ENCODE measurements at places on chromosomes 1 and 21.
A peak's percentile ranks its signal among the peaks of the same experiment; 100 is the strongest.

- DNase-seq: no peak
These were observed 335.2 kb upstream of the BEND5 start for GRCh38 chr1:49111931-49112330.

GRCh38 chr1:67294836-67295617, 12.6 kb upstream of the IL12RB2 start:
- DNase-seq: no peak

GRCh38 chr1:168468822-168469221, 75.0 kb downstream of the XCL2 start:
- no peak for DNase-seq

GRCh38 chr1:39450956-39451606, 40.4 kb upstream of the BMP8A start:
- no peak for DNase-seq

- no peak for DNase-seq
These were observed 223.3 kb downstream of the GPATCH2 start for GRCh38 chr1:217407534-217408001.

DNA sequence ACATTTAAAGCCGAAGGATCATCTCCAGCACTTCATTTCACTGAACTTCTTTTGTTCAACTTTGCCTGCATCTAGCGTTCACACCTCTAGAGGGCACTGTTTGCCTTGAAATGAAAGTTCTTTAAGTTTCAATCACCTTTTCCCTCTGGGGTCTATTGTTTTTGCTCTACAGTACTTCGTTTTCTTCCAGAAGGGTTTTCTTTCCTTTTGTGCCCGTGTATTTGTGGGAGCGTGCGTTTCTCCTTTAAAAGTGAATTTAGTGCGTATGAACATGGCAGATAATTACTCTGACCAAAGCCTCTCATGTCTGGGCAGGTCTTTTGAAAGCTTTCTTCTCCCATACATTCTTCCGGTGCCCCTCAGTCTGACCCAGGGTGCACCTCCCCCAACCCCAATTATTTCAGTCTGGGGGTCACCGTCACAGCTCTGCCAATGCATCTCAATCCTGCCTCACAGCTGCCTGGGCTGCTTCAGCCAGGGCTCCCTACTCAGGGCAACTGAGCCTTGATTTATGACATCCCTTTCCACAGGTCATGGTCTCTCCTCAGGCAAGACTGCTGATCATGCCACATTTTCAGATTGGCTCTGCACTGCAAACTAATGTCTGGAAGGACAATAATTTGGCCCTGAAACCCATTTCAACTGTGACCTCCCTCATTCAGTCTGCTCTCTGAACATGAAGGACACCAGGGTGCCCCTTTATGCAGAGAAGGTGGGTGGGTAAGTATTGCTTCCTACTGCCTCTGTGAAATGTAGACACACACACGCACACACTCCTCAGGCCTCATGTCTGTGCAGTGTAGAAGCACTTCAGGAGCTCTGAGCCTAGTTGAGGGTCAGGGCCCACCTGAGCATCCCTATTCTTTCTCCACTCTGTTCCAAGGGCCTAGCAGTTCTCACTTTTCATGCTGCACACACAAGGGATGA, 88.6 kb downstream of the NUF2 start:
- peak; percentile 53 for DNase-seq

GRCh38 chr1:235928197-235928596, 61.5 kb upstream of the LYST start:
- DNase-seq: no peak

DNA sequence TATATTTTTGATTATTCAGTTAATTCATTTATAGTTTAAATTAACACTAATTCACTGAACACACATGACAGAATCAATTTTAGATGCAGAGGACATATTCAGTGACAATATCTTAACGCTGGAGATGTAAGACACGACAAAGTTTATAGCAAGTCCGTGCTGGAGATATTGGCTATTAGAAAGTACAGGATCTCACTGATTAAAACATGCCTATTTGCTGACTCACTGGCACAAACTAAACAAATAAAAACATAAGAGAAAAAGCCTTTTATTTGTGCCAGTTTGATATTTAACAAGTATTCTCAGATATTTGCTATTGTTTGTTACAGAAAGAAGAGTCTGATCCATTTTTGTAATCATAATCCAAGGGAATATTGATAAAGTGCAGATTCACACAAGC, 1122.9 kb upstream of the B3GALT2 start:
- no peak for DNase-seq

DNA sequence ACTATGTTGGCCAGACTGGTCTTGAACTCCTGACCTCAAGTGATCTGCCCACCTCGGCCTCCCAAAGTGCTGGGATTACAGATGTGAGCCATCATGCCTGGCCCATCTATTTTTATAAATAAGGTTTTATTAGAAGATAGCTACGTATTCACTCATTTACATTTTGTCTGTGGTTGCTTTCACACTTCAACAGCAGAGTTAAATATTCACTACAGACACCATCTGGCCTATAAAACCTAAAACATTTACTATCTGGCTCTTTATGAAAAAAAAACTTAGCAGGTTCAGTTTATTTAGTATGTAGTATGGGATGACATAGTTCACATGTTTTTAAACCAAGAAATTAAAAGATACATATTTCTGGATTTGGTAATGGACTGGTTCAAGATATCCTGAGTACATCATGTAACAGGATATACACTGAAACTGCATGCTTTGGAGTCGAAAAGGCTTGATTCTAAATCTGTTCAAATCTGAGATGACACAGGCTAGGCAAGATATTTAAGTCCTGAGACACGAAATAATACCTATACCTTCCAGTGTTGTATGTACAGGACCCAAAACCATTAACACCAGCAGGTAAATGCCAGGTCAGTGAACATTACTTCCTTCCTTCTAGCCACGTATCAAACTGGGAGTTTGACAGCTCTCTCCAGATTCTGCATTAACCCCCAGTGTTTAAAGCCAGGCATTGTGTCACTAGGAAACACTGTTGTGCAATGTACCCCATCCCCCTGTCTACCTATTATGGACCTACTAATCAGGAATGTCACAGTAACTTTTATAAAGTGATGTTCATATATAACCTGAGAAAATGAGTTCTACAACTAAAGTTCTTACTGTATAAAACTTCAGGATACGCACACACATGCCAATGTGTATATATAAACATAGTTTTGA, 54.3 kb upstream of the SDC3 start:
- no peak for DNase-seq

DNA sequence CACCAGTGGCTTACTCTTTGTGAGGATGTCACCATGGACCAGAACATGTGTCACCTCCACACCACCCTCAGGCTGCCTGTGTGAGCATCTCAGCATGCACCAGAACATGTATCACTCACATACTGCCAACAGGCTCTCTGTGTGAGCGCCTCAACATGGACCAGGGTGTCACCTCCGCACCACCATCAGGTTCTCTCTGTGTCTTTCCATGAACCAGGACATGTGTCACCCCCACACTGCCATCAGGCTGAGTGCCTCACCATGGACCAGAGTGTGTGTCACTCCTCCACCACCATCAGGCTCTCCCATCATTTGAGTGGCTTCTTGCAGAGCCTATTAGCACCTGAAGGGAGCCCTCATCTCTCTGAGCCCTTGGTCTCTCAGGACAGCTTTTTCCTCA, 125.2 kb downstream of the ZNF648 start:
- DNase-seq: no peak

DNA sequence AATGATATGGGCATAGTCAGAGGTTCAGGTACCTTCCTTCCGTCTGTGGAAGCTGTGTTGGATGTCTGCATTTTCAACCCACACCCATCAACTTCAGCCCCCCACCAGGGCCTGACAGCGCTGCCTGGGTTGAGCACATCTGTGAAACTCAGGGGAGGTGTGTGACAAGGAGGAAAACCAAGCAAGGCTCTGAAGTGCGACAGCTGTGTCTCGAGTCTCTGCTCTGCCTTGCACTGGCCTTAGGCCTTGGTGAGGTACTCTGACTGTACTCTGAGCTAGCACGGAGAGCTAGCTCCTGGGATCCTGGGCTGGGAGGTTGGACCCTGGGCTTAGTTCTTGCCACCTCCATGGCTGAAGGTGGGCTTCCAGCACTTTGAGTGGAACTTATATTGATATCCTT, 9.1 kb downstream of the VANGL2 start:
- no peak for DNase-seq

- peak; percentile 97 for DNase-seq
These were observed 3.3 kb downstream of the CSRP1 start for GRCh38 chr1:201503397-201504176.

- DNase-seq: peak; percentile 78
These were observed 51.7 kb downstream of the S1PR1 start for GRCh38 chr1:101288491-101288944.

DNA sequence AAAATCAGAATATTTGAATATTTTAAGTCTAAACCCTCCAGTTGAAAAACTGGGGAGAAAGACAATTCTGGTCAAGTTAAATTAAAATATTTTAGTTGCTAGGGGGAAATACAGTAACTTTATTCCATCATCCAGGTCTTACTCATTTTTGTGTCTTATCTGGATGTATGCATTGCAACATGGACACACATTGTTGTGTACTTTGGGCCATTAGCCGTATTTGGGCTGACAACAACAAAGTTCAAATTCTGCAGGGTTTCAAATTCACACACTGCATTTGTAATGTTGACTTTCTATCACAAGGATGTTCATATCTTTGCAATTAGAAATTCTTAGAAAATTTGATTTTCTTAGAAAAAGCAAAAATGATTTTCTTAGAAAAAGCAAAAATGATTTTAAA, 249.3 kb downstream of the BACH1 start:
- DNase-seq: no peak

DNA sequence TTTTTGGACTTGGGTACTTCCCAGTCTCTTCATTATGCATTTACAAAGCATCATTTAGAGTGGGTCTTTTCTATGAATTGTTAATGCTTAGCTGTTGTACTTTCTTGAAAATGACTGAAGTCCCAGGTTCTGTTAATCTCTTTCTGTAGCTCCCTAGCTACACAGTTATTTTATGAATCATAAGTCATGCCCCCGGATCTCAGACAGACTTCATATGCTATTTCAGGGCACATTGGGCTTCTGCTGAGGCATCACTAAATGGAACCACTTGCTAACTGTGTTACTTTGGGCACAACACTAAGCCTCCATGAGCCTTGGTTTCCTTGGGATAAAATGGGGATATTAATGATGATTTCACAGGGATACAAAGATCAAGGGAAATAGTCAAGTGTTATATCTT, 55.5 kb upstream of the RBM15 start:
- no peak for DNase-seq

DNA sequence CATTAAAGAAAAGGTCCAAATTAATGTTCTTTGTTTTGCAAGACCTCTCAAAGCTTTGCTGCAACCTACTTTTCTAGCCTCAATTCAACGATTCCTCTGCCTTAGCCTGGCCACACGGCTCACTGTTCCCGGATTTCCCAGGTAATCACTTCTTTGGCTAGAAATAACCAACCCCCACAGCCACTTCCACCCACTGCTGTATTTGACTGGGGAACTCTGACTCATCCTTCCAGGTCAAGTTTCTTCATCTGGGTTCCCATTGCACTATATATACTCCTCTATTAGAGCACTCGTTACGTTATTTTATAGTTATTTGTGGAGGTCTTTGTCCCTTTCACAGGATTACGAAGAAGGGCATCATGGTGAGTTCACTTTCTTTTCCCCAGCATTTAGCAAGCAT, 185.9 kb downstream of the CACNA1E start:
- no peak for DNase-seq

- DNase-seq: no peak
These were observed 115.1 kb downstream of the RHOU start for GRCh38 chr1:228850141-228851100.

DNA sequence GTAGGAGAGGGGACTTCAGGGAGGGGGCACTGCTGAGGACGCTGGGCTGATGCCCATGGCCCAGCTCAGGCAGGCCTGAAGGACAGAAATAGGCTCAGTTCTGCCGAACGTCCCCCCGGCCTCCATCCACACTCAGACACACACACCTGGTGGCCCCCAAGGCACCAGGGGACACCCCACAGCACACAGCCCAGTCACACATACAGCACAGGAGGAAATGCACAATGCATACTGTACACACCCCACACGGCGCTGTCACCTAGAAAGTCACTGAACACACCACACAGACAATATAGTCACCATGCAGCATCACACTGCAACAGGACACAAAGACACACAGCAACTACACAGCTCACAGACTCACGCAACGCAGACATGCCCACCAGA, 562 bp downstream of the SYTL1 start:
- DNase-seq: no peak

DNA sequence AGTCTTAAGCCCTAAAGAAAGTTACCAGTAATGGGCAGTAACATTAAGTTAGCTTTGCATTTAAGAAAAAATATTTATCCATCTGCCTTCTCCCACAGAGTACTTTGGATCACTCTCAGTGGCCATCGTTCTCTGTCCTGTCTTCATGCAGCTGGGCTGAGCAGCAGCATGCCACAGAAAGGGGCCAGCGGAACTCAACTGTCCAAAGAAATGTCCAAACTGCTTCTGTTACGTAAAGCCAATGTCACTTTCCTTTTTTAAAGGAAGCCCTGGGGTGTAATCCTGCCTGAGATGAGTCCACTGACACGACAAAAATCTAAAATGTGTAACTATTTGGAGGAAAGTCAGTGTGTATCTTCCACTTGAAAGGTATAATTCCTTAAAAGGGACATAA, 291.6 kb downstream of the SMYD3 start:
- no peak for DNase-seq

- peak; percentile 81 for DNase-seq
These were observed 30.5 kb upstream of the LRIG2 start for GRCh38 chr1:113042285-113043143.

DNA sequence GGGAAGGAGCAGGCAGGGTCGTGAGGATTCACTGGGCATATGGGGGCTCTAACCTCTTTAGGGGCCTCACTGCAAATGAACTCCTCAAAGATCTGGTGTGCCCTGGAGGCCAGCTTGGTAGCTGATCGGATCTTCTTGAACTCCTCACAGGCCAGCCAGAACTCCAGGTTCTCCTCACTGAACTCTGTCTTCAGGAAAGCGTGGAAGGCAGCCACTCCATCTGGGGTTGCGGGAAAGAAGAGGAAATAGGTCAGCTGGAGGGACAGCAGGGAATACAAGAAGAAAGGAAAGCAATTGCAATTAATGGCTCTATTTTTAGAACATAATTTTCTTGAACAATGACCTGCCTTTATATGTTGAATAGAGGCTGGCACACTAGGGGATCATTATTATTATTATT, 2.3 kb downstream of the RGS16 start:
- DNase-seq: no peak

- DNase-seq: no peak
These were observed 22.9 kb upstream of the PLA2G5 start for GRCh38 chr1:20047096-20047495.

DNA sequence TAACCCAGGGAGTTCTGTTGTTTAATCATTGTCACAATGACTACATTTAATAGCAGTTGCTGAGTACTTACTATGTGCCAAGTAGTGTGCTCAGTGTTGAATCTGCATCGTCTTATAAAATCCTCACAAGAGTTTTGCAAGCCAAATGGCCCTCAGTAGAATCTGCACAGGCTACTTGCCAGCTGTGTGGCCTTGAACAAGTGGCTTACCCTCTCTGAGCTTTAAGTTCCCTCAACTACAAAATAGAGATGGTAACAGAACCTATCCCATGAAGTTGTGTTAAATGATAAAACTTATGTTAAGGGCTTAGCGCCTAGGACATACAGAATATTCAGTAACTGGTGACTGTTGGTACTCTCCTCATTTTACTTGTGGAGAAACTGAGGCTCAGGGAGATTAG, 9.1 kb upstream of the SLC30A2 start:
- no peak for DNase-seq
